ENCODE measurements at places on chromosomes 2 and 18. TPM values are rescaled to one million over a fixed set of nuclear protein-coding genes. Genes with fewer than 3 reads are reported as not detected.

- no peak for DNase-seq
These were observed 40.3 kb upstream of the HNRNPA3 start for GRCh38 chr2:177172034-177172880.

- DNase-seq = no peak
These were observed 28.6 kb upstream of the FHL2 start for GRCh38 chr2:105427485-105427884.

- DNase-seq = no peak
These were observed 55.3 kb upstream of the SULT1C3 start for GRCh38 chr2:108184419-108184818.

DNA sequence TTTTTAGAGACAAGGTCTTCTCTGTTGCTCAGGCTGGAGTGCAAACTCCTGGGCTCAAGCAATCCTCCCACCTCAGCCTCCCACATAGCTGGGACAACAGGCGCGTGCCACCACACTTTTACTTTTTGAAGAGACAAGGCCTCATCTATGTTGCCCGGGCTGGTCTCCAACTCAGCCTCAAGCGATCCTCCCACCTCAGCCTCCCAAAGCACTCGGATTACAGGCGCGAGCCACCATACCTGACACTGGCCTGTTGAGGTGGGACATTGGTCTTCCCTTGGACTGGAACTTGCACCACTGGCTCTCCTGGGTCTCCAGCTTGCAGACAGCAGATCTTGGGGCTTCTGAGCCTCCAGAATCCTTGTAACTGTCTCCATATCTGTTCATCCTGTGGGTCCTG, 75.6 kb downstream of the NDUFA10 start:
- DNase-seq = no peak

DNA sequence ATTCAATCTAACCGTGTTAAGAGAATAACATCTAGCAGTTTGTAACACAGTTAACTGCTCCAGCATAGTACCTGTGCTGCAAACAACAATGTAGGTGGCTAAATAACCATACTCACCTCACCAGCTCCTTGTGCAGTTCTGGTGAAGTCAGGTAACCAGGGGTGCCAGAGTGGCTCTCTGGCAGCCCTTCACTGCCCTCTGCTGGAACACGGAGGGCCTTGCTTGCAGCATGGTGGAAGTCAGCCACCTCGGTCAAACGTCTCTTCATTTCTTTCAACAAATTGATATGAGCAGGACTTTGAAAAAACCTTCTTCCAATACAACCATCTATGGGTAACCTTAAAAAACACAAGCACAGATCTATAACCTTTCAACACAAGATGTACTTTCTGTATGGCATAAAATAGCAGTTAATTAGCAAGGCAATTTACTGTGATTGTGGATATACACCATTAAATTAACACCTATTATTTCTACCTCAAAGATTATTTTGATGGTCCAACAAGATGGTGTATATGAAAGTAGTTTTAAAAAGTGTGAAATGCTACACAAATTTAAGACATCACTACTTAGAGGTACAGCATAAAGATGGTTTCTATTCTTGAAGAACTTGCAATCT, 56.6 kb downstream of the EPG5 start:
- DNase-seq = no peak

Gene PROC
- total RNA-seq = not detected
